ENCODE measurements at places on chromosomes 1 and 21. TPM values are rescaled to one million over a fixed set of nuclear protein-coding genes. Genes with fewer than 3 reads are reported as not detected.
A peak's percentile ranks its signal among the peaks of the same experiment; 100 is the strongest.

Gene IGSF8
- total RNA-seq = 15.8 TPM

DNA sequence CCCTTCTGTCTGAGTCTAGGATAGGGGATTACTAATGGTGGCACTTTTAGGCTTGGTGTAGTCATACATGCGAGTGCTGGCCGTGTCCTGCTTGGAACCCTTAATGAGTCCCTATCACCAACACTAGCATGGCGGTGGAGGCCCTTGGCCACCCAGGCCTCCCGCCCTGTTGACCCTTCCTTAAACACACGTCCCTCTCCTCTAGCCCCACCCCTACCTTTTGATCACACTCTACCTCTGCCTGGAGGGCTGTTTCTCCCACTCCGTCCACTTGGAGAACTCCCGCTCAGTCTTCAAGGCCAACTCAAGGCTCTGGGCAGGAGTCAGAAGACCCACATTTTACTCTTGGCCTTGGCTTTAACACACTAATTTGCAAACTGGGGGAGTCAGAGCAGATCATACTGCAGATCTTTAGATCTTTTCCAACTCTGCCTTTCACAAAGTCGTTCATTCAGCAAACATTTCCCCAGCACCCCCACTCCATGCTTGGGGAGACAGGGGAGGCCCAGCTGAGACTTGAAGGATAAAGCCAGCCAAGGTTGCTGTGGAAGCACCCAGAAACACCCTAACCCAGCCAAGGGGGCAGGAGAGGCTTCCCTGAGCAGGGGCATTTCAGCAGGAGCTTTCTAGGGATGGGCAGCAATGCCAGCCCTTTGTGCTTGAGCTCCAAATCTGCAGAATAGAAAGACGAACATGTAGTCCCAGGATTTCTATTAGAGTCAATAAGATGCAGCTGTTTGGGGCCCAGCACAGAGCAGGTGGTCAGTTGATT is 1.9 kb downstream of the PODN start:
- H3K36me3 ChIP-seq = no peaks in the 10 kb centered on the region
- no peak for DNase-seq
- H3K4me3 ChIP-seq = no peak overlapping the region
- H3K4me1 ChIP-seq = no peaks in the 10 kb centered on the region
- H3K27ac ChIP-seq = no peak overlapping the region

- no peaks in the 10 kb centered on the region for H3K27me3 ChIP-seq
- H3K4me1 ChIP-seq = peaks cover 47% of the 10 kb centered on the region
- DNase-seq = no peak
- no peak overlapping the region for H3K27ac ChIP-seq
- H3K36me3 ChIP-seq = 0 out of 2 replicates have a peak, but pooled peaks cover 13% of the 10 kb centered on the region
Measured at GRCh38 chr1:35936838-35937237, 5.9 kb downstream of the AGO3 start.

- H3K4me3 ChIP-seq = no peak overlapping the region
- peaks cover 5% of the 10 kb centered on the region for H3K4me1 ChIP-seq
- H3K36me3 ChIP-seq = no peaks in the 10 kb centered on the region
- no peaks in the 10 kb centered on the region for H3K27me3 ChIP-seq
- no peak overlapping the region for H3K27ac ChIP-seq
Measured at GRCh38 chr1:33366762-33367484, 46.0 kb upstream of the A3GALT2 start.

- H3K4me1 ChIP-seq = peaks cover 9% of the 10 kb centered on the region
- no peak overlapping the region for H3K4me3 ChIP-seq
- no peaks in the 10 kb centered on the region for H3K27me3 ChIP-seq
- no peak overlapping the region for H3K27ac ChIP-seq
- H3K36me3 ChIP-seq = no peaks in the 10 kb centered on the region
- no peak for DNase-seq
Measured at GRCh38 chr1:174818014-174818616, 181.6 kb upstream of the CACYBP start.

Gene RIMS3
- 5.5 TPM for total RNA-seq

DNA sequence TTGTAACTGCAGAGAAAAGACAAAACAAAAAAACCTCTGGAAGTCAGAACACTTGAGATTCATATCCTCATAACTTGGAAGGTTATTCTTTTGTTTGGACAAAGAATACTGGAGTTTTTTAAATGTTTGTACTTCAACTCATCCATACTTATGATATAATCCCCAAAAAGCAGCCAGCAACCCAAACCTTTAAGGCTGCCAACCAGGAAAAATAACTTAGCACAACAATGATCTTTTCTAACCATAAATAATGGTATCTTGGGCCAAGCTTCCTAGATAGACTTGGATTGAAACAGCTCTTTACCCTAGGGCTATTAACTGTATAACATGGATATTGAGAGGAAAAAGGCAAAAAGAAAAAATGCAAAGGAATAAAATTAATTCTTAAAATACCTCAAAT is 335.1 kb downstream of the LTN1 start:
- no peak overlapping the region for H3K4me3 ChIP-seq
- H3K27ac ChIP-seq = no peak overlapping the region
- no peaks in the 10 kb centered on the region for H3K4me1 ChIP-seq
- no peaks in the 10 kb centered on the region for H3K27me3 ChIP-seq

GRCh38 chr1:201499795-201500669 is 6.9 kb downstream of the CSRP1 start:
- no peaks in the 10 kb centered on the region for H3K27me3 ChIP-seq
- no peaks in the 10 kb centered on the region for H3K36me3 ChIP-seq
- H3K4me1 ChIP-seq = peaks cover 16% of the 10 kb centered on the region

GRCh38 chr1:245933431-245934045 is 573.5 kb downstream of the SMYD3 start:
- H3K27me3 ChIP-seq = no peaks in the 10 kb centered on the region
- no peak overlapping the region for H3K27ac ChIP-seq
- H3K4me1 ChIP-seq = no peaks in the 10 kb centered on the region
- no peaks in the 10 kb centered on the region for H3K36me3 ChIP-seq

- peak overlapping the region; percentile 83 for H3K27ac ChIP-seq
- DNase-seq = peak; percentile 80
- H3K27me3 ChIP-seq = no peaks in the 10 kb centered on the region
- H3K4me1 ChIP-seq = peaks cover 19% of the 10 kb centered on the region
Measured at GRCh38 chr21:28884481-28884880, 108.2 kb downstream of the LTN1 start.

GRCh38 chr21:38956007-38956406 is 150.3 kb downstream of the ETS2 start:
- no peaks in the 10 kb centered on the region for H3K27me3 ChIP-seq
- H3K27ac ChIP-seq = no peak overlapping the region
- DNase-seq = no peak
- no peak overlapping the region for H3K4me3 ChIP-seq
- H3K4me1 ChIP-seq = no peaks in the 10 kb centered on the region

Gene ZFYVE9
- 2.2 TPM for total RNA-seq

DNA sequence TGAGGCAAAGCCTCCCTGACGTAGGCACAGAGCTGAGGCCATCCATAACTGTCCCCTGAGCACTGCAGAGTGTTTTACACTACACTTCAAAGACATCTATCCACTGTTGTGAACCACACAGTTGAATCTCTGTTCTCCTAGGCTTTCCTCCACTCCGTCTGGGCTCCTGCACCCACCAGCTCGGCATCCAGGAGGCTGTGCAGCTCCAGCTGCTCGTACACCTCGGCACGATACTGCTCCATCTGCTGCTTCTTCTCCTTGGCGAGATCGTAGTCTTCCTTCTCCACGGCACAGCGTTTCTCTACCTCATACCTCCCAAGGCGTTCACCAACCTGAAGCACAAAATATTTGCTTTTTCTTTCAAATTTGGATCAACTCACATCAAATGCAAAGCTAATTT is 18.2 kb downstream of the CEP104 start:
- H3K36me3 ChIP-seq = peaks cover 74% of the 10 kb centered on the region
- DNase-seq = no peak
- no peaks in the 10 kb centered on the region for H3K27me3 ChIP-seq

Gene TNFRSF25
- not detected for total RNA-seq

GRCh38 chr1:50667272-50667671 is 244.0 kb upstream of the DMRTA2 start:
- no peaks in the 10 kb centered on the region for H3K36me3 ChIP-seq
- peak overlapping the region; percentile 48 for H3K27ac ChIP-seq
- H3K4me3 ChIP-seq = no peak overlapping the region
- DNase-seq = peak; percentile 50

DNA sequence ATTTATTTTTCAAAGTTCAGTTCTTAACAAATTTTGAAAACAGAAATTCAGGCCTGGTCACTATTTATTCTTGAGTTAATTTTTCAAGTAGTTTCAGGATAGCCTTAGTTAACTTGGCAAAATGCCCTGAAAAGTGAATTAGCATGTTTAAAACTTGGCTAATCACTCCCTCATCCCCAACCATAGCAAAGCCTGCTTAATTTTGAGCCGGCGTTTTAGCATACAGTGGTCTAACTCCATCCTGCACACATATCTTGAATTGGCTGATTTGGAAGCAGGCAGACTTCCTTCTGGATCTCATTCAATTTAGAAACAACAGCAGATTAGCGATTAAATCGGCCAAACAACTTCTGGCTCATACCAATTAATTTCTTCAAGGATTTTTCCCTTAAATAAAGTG is 439.2 kb downstream of the PTBP2 start:
- peaks cover 38% of the 10 kb centered on the region for H3K4me1 ChIP-seq
- no peak overlapping the region for H3K4me3 ChIP-seq
- H3K36me3 ChIP-seq = no peaks in the 10 kb centered on the region
- DNase-seq = no peak
- H3K27me3 ChIP-seq = no peaks in the 10 kb centered on the region
- no peak overlapping the region for H3K27ac ChIP-seq

Gene COL11A1
- total RNA-seq = not detected

Gene ANKRD65
- total RNA-seq = not detected

DNA sequence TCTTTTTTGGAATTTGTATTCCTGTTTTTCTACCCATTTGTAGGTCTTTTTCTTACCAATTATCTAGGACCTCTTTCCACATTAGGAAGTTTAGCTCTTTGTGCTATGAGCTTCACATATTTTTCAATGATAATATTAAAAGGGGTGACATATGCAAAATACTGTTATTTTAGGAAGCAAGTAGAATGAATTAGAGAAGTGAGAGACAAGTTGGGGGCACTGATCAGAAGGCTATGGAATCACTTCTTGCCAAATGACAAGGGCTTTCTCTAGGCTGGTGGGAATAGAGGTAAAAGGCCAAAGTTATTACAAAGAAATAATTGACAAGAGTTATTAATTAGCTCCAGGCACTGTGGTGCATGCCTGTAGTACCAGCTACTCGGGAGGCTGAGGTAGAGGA is 4.3 kb upstream of the BCAR3 start:
- H3K27me3 ChIP-seq = no peaks in the 10 kb centered on the region
- H3K4me3 ChIP-seq = peak overlapping the region; percentile 28
- H3K36me3 ChIP-seq = no peaks in the 10 kb centered on the region
- peak overlapping the region; percentile 54 for H3K27ac ChIP-seq
- peak; percentile 74 for DNase-seq

Gene FCMR
- not detected for total RNA-seq

DNA sequence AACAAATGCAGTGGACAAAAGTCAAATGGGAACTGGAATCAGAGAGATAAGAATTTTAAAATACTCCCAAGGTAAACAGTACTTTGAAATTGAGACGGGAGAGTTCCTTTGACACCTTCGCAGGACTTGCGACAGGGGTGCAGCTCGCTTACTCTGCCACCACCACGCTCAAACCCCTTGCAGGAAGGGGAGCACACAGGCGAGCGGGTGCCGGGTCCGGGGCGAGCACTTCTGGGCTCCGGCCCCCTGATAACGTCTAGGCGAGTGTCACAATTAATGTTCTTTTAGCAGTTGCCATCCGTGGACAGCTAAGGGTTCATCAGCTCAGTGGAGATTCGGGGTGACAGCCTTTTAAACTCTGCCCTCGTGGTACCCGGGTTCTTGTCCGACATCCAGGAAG is 37.4 kb downstream of the CLDN17 start:
- no peaks in the 10 kb centered on the region for H3K4me1 ChIP-seq
- DNase-seq = no peak
- H3K4me3 ChIP-seq = no peak overlapping the region
- no peaks in the 10 kb centered on the region for H3K27me3 ChIP-seq
- no peak overlapping the region for H3K27ac ChIP-seq

DNA sequence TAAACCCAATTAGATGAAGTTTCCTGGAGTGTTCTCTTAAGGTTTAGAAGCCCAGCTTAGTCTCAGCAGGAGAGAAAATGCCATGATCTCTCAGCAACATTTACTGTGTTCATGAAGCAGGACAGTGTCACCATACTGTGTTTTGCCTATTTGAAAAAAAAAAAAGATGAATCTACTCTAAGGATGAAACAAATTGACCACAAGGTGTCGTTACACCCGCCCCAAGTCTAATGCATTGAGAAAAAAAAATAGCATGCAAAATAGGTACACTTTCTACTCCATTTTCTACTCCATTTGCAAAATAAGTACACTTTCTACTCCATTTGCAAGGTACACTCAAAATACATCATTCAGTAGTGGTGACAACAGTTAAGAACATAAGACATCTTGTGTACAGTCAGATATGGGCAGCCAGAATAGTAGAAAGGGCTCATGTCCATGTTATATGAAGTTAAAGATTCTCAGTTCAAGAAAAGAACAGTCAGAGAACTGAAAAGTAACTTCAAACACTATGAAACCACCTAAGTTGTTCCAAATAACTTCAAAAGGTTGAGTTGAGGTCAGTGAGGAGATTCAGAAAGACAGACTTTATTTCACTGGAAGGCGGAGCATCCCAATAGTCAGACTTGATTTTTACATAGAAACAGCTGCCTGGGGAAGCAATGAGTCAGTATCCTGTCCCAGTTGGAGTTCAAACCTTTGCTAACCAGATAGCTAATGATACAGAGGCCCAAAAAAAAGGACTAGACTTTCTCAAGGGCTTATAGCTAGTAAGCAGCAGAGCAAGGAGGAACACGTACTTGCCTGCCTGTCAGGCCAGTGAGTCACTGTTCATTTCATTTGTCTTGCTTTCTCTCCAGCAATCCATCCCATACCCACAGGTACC is 13.3 kb downstream of the PLPPR5 start:
- H3K4me1 ChIP-seq = no peaks in the 10 kb centered on the region
- peak; percentile 77 for DNase-seq
- no peak overlapping the region for H3K27ac ChIP-seq
- no peak overlapping the region for H3K4me3 ChIP-seq
- H3K27me3 ChIP-seq = no peaks in the 10 kb centered on the region

DNA sequence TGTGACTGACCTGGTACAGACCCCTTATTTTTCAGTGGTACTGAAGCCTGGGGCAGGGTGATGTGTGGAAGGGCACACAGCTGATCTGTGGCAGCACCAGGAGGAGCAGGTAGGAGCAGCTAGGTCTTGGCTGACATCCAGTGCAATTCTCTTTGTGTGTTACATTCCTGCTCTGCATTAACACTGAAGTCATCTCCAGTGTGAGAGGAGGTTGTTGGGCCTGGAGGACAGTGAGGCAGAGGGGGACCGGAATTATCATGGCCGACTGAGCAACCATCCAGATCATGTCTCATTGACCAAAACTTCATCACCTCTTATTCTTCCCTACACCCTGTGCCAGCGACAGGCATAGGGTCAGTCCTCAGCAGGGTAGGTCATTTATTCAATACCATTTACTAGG is 1.5 kb downstream of the SLAMF8 start:
- no peaks in the 10 kb centered on the region for H3K36me3 ChIP-seq
- no peak overlapping the region for H3K27ac ChIP-seq
- no peaks in the 10 kb centered on the region for H3K27me3 ChIP-seq
- H3K4me1 ChIP-seq = no peaks in the 10 kb centered on the region

Gene MTMR11
- total RNA-seq = not detected
